ENCODE measurements at places on chromosomes 6 and 20.

- no peak for DNase-seq
Measured at GRCh38 chr6:2770171-2770570, 5.0 kb downstream of the WRNIP1 start.

DNA sequence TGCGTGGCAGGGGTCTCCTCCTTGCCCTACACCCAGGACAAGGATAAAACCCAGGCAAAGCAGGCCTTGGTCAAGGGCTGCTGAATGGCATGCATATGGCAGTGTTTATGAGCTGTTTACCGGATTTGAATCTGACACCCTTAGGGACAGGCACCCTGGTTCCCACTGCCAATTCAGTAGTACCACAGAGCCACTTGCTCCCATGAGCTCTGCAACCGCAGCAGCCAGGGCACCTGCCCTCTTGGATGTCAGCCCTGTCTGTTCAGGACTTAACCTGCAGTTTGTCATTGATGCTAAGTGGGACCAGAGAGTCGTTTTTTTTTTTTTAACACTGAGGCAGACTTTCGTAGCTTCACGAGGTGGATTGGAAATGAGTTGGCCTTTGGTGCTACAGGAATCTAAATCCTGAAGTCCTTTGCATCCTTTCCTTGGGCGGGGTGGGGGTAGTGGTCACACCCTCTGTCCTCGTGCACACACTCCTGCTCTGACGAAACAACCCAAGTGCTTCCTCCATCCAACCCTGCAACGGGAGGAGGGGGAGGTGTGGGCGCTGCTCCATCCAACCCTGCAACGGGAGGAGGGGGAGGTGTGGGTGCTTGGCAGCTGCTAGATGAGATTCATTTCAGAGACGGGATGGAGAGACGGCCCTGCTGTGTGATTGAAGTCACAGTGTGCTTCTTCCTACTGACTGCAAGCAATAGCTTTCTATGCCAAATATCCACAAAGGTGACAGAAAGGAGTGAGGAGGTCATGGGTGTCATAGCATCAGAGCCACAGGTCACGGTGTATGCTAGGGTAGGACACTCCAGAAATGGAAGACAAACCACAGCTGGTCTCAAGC is 166.5 kb downstream of the SMOC2 start:
- DNase-seq, result peak; percentile 55

- no peak for DNase-seq
Measured at GRCh38 chr6:6057442-6058053, 50.8 kb upstream of the NRN1 start.

DNA sequence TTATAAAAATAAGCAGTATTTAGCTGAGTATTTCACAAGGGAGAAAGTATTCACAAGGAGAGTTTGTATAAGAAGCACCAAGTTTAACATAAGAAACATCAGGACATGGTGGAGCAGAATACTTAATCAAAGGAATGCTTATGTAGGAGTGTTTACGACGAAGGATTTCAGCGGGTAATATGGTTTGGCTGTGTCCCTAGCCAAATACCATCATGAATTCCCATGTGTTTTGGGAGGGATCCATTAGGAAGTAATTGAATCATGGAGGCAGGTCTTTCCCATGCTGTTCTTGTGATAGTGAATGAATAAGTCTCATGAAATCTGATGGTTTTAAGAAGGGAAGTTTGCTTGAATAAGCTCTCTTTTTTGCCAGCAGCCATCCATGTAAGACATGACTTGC is 1099.1 kb upstream of the ADGRB3 start:
- no peak for DNase-seq

- DNase-seq, result no peak
Measured at GRCh38 chr20:755941-756340, 12.4 kb downstream of the SLC52A3 start.

DNA sequence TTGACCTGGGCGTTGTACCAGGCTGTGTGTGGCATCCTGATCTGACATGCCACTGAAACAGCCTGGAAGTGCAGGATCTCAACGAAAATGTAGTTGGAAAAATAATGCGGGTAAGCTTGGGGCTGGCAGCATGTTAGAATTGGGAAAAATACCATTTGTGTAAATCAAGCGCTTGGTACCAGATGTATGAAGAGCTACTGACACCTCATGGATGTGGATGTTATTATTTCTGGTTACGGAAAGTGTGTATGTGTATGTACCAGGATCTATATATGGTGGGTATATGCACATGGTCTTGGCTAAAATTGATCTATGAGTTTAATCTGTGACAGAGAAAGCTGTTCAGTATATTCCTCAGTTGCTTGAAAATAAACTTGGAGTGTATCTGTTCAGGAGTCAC is 22.7 kb downstream of the HIVEP1 start:
- DNase-seq, result no peak

- no peak for DNase-seq
Measured at GRCh38 chr6:35736982-35737412, at the start of gene ARMC12. ARMC12 (plus strand) TSS chr6:35737032; CDS start chr6:35737109, 77 bp downstream.

- DNase-seq, result peak; percentile 45
Measured at GRCh38 chr20:2558581-2559278, 22.4 kb downstream of the TMC2 start.

- DNase-seq, result no peak
Measured at GRCh38 chr6:24332317-24332716, 25.5 kb downstream of the DCDC2 start.

GRCh38 chr6:163098827-163099479 is 315.6 kb upstream of the QKI start:
- no peak for DNase-seq

- DNase-seq, result peak; percentile 49
Measured at GRCh38 chr20:59958626-59959025, 403 bp downstream of the CDH26 start.

DNA sequence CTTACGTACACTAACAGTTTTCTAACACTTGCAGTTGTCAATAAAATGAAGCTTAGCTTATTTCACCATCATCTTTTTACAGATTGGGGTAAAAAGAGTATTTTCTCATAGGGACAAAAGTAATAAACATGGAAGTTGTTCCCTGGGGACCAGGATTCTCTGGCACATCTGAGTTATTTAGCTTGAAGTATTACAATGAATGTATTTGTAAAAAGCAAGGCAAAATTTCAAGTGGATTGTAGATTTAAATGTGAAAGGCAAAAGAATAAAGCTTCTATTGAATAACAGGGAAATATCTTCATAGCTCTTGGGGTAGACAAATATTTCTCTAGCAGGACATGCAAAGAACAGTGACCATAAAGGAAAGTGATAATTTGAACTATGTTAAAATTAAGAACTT is 260.0 kb upstream of the ECI2 start:
- DNase-seq, result no peak

DNA sequence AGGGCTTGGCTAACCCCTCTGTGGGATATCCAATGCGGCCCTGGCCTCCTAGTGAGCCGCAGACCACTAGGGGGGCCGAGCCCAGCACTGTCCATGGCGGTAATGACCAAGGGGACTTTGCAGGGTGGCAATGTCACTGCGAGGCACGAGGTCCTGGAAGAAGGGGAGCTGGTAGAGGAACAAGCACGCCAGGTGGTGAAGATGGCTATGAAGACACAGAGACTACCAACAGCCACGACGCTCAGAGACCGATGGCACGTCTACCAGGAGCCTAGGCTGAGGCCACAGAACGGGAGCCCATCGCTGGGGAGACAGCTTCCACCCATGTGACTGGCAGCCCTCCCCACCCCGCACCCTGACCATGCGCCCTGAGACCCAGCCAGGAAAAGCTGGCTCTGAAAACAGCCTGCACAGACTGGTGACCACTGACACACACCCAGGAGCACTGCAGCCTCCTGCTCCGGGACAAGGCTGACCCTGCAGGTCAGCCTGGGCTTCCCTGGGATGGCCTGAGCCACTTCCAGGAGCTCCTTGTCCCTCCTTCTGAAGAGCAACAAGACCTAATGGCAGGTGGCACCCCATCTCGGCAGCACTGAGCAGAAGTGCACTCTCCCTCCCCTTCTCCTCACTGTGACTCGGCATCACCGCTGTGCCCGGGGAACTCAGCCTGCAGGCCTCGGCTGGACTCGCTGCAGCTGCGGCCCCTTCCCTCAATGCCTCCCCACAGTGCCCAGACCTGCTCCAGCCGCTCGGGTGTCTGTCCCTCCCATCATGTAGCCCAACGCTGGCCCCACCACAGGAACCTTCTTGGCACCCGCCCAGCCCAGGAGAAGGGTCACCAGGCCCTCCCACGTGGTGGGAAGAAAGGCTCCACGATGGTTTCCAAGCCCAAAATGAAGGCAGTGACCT is 56.9 kb downstream of the GNAS-AS1 start:
- no peak for DNase-seq

- no peak for DNase-seq
Measured at GRCh38 chr20:19486446-19486845, 271.6 kb upstream of the RIN2 start.

- no peak for DNase-seq
Measured at GRCh38 chr20:62732842-62733525, 24.3 kb downstream of the NTSR1 start.

DNA sequence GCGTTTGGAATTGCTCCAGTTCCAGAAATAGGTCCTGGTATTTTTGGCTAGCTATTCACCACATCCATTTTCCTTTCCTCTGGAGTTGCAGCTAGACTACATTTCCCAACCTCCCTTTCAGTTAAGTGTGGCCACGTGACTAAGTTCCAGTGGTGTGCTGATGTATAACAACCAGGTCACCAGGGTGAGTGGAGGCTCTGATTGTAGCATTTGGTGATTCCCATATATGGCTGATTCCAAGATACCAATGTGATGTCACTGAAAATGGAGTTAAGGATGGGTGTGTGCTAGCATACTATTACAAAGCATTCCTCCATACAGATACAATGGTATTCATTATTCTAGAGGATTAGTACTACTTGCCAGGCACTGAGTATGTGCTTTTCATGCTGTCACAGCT is 49.7 kb upstream of the STK35 start:
- DNase-seq, result no peak

DNA sequence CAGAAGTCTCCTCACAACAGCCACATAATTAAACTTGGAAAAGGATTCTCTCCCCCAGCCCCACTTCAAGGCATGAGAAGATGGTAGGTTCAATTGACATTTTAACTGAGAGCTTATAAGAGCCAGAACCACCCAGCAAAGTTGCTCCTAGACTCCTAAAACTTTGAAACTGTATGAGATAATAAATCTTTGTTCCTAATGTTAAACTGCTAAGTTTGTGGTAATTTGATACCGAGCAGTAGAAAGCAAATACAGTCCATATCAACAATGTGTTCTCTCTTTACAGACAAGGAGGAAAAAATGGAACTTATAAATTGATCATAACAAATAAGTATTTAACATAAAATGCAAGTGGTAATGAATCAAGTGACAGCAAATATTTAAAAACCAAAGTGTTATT is 831.8 kb downstream of the MAFB start:
- no peak for DNase-seq

DNA sequence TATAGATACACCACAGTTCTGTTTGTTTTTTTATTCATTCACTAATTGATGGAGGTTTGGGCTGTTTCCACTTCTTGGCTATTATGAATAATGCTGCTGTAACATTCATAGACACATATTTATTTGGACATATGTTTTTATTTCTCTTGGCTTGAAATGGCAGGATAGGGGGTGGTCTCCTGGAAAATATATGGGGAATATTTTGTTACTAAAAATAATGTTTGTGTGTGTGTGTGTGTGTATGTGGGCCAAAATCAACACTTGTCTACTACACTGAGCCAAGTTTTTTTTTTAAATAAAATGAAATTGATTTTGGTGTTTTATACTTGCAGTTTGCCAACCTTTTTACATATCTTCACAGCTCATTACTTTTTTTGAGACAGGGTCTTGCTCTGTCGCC is 264.4 kb upstream of the SULF2 start:
- no peak for DNase-seq

- no peak for DNase-seq
Measured at GRCh38 chr6:149429427-149430360, 29.6 kb downstream of the SUMO4 start.

DNA sequence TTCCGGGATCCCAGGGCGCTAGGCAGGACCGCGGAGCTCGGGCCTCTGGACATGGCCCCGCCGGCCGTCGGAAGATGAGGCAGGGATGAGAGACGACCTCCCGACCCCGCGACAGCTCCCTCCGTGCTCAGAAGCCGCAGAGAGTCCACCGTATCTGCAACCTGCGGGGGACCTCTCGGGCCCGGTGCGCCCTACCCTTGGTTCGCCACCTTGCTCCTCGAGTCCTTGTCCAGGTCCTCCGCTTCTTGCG is 301 bp downstream of the PPP1R3D start:
- DNase-seq, result no peak

DNA sequence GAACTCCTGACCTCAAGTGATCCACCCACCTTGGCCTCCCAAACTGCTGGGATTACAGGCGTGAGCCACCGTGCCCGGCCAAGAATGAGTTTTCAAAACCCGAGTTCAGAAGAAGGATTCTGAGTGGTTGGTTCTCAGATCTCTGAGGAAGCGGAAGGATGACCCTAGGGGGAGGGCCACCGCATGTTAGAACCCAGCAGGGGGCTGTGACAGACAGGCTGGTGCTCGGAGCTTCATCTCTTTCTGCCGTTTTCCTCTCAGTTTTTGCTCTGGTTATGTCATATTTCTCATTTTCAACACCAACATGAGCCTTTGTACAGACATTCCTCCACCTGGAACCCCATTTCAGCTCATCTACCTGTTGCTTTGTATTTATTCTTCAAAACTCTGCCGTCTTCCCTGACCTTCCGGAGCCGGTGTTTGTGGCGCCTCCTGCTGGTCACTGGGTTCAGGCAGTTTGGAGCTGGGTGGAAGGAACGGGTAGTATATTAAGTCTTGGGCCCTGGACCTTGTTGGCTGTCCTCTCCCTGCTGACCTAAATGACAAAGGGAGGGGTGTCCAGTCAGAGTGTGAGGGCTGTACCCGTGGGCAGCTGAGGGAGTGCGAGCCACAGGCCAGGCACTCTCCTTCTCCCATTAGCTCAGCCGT is at the start of gene DEFB123:
Gene DEFB123, plus strand, starts transcription at position 621 of the 648 bp plus-strand sequence. CDS start 67 bp downstream, outside the sequence.
- DNase-seq, result no peak

DNA sequence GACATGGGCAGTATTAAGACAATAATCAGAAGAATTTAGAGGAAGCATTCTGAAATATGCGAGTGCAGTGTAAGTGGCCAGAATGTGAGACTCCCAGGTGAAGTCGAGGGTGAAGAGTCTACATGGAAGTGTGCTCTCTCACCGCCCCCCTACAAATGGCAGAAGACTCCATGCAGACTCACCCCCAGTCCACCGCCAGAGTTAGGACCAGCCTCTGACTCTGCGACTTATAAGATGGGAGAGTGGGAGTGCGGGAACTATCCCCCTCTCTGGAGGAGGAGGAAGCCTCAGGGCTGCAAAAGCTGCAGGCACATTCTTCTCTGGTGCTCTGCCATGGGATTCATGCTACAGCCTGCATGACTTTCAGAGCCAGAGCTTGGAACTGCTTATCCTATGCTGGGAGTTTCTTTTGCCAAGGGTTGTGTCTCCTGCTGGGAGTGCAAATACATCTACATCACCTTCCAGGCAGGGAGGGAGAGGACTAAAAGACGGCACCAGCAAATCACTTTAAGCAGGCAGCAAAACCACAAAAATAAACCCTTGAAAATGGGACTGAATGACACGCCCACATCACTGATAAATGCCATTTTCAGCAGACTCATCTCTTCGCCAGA is 206.7 kb upstream of the SULF2 start:
- peak; percentile 50 for DNase-seq

DNA sequence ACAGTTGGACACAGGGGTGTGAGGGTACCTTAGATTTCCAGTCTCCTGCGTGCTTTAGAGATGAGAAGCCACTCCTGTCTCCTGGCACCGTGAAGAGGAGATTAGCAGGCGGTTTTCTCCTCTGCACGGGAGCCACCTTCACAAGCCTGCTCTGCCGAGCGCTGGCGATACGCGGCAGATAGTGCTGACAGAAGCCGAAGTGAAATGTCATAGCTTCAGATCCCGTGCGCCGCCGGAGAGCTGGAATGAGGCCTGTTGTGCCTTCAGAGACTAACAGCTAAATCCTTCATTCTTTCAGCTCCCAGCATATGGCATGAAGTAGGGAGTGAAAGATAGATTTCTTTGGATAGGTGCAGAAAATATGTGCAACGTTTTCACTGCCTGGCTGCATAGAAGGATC is 371.0 kb downstream of the TAF4 start:
- DNase-seq, result no peak
